ENCODE measurements at places on chromosomes 13 and 19.

DNA sequence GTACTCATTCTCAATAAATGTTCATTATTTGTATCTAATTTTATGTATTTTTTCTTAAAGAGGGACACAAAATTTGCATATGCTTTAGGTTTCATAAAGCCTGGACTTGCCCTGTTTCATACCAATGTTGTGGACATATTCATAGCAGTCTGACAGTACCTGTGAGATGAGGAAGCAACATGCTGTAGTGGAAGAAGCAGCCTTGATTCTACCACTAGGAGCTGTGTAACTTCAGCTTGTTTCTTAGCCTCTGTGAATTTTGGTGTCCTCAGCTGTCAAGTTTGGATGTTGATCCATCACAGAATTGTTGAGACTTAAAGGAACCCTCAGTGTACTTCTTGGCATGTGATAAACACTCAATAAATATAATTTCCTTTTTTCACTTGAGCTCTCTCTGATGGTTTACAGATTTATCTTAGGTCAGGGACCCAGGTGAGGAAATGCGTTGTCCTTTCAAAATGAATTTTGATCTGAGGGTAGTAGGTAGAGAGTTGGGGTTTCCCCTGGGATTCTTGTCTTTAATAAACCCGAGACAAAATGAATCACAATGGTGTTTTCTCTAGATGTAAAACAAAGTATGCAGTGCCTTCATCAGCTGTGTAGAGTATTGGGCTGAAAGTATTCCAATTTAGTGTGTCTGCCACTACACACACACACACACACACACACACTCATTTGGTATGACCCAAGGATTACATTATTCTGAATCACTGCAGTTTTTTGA lies 152.1 kb downstream of the KCNRG start:
- H3K4me1 ChIP-seq: no peaks in the 10 kb centered on the region
- no peaks in the 10 kb centered on the region for H3K27me3 ChIP-seq
- no peak overlapping the region for H3K4me3 ChIP-seq
- DNase-seq: no peak
- no peak overlapping the region for H3K27ac ChIP-seq
- no peaks in the 10 kb centered on the region for H3K36me3 ChIP-seq

DNA sequence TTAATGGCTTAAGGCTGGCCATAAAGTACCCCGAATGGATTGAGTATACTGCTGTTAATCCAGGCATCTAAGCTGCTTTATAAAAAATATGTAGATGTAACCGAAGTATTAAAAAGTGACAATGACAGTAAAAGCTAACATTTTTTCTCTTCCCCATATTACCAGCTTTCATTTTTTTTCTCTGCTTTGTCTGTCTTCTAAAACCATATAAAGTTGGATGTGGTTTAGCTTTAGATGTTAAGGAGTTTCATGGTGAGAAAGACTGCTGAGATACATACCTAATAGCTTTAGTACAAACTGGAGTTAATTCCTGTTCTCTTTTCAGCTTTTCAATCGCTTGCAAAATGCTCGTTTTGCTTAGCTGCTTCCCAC lies 838 bp downstream of the AKAP11 start:
- H3K27ac ChIP-seq: no peak overlapping the region
- H3K36me3 ChIP-seq: no peaks in the 10 kb centered on the region
- no peak for DNase-seq
- peaks cover 12% of the 10 kb centered on the region for H3K4me1 ChIP-seq
- H3K27me3 ChIP-seq: no peaks in the 10 kb centered on the region

DNA sequence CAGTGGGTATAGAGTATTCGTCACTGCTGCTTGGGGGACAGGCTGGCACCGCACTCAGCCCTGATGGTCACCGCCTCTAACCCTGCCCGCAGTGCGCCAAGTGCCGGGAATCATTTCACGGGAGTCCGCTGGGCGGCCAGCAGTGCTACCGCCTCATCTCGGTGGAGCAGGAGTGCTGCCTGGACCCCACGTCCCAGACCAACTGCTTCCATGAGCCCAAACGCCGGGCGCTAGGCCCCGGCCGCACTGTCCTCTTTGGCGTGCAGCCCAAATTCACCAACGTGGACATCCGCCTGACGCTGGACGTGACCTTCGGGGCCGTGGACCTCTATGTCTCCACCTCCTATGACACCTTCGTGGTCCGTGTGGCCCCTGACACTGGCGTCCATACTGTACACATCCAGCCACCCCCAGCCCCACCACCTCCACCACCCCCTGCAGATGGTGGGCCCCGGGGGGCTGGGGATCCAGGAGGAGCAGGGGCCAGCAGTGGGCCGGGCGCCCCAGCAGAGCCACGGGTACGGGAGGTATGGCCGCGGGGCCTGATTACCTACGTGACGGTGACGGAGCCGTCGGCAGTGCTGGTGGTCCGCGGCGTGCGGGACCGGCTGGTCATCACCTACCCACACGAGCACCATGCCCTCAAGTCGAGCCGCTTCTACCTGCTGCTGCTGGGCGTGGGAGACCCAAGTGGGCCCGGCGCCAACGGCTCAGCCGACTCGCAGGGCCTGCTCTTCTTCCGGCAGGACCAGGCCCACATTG lies 14.5 kb downstream of the CNFN start:
- no peaks in the 10 kb centered on the region for H3K4me1 ChIP-seq
- H3K27ac ChIP-seq: no peak overlapping the region
- DNase-seq: no peak
- H3K4me3 ChIP-seq: no peak overlapping the region

DNA sequence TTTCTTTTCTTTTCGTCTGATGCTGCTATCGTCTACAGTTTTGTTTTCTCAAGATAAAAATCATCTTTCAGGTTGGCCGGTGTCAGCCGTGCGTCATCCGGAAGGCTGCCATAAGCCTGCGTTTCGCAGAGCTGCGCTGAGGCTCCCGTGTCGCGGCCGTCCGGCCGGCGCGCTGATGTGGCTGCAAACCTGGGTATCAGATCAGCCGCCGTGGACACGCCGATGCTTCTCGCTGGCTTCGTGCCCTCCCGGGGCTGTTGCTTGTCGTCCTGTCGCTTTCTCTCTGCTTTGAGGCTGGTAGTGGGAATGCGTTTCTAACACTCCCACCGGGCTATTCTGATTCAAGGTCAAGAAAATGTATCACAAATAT lies 45.9 kb upstream of the TFDP1 start:
- no peak overlapping the region for H3K4me3 ChIP-seq
- no peaks in the 10 kb centered on the region for H3K27me3 ChIP-seq
- peaks cover 8% of the 10 kb centered on the region for H3K36me3 ChIP-seq
- no peak overlapping the region for H3K27ac ChIP-seq
- no peaks in the 10 kb centered on the region for H3K4me1 ChIP-seq

GRCh38 chr13:102190930-102191329 lies 210.9 kb downstream of the FGF14 start:
- H3K27ac ChIP-seq: no peak overlapping the region
- DNase-seq: no peak
- H3K27me3 ChIP-seq: no peaks in the 10 kb centered on the region
- no peaks in the 10 kb centered on the region for H3K36me3 ChIP-seq
- no peak overlapping the region for H3K4me3 ChIP-seq
- H3K4me1 ChIP-seq: no peaks in the 10 kb centered on the region

DNA sequence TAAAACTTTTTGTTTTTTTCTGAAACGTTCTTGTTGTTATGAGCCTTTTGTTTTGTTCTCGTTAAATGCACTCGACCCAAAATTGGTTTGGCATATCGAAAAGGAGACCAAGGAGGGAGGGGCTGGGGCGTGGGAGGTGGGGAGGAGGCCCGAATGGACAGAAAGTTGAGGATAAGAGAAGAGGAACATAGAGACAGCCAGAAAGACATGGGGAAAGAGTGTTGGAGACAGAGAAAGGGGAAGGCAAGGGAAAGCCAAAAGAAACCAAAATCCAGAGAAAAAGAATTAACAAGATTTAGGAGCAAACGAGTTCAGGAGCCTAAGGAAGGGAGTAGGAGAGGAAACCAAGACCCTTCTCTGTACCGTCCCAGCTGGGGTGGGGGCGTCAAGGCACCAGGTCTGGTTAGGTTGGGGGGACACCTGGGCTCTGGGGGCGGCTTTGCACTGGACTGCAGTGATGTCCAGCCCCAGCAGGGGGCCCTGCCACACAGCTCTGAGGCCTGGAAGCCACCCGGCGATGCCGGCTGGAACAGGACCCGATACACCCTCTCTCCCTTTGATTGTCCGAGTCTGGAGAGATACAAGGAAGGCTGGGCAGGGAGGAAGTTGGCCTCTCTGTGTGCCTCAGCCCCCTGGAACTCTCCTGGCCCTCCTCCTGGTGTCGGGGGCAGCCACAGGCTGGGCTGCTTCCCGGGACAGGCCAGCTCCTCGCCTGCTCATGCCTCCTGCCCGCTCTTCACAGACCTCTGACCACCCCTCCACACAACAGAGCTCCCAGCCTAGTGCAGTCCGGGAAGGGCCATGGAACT lies 11.6 kb upstream of the ASF1B start:
- H3K4me3 ChIP-seq: no peak overlapping the region
- H3K36me3 ChIP-seq: no peaks in the 10 kb centered on the region
- no peak overlapping the region for H3K27ac ChIP-seq
- DNase-seq: peak; percentile 65

DNA sequence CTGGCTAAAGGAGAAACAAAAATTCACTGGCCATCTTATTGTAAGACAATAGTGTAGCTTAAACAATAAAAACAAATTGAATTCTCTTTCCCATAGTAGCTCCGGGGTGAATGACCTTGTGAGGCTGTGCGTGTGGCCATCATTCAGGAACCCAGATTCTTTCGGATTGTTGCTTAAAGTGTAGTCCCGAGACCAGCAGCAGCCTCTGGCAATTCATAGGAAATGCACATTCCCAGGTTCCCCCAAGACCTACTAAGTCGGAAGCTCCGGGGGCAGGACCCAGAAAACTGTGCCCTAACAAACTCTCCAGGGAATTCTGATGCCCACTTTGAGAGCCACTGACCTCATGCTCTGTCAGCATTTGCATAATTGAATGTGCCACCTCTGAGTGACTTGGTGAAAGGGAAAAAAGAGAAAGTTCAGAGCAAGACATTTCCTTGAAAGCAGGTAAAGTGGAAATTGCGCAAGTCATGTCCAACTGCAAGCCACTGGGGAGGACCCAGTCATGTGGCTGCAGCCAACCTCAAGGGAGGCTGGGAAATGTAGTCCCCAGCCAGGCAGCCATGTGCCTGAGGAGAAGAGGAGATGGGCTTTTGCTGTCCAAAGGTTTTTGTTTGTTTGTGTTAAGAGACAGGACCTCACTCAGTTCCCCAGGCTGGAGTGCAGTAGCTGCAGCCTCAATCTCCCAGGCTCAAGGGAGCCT lies 50.7 kb upstream of the PNMA8B start:
- peaks cover 5% of the 10 kb centered on the region for H3K4me1 ChIP-seq
- peak; percentile 73 for DNase-seq
- peak overlapping the region; percentile 24 for H3K4me3 ChIP-seq
- H3K36me3 ChIP-seq: no peaks in the 10 kb centered on the region

DNA sequence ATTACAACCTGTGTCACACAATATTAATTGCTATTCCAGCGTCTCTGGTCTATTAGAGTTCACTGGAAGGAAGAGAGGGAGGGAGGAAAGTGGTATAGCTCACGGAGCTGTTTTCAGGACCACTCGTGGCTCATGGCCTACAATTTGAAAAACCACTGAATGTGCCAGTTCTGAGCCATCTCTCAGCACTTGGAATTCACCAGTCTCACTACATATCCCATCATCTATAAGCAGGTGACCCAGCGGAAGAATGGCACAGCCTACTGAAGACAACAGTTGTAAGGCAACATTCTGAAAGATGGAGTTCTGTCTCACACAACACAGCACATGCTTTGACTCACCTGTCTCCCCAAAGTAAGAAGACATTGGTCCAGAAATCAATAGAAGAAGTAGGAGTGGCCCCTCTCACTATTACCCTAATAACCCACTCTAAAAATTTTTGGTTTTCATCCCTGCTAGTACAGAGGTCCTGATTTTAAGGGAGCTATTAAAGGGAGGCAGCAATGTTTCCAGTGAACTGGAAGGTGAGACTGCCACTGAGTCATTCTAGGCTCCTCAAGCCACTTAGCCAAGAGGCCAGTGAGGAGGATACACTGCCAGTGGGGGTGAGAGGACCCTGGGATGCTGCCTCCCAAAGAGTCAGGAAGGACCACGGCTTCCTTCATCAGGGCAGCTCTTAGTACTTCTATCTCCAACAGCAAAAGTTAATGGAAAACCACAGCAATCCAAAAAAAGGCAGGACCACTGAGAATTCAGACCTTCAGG lies 50.0 kb upstream of the DOCK9 start:
- no peak for DNase-seq
- no peaks in the 10 kb centered on the region for H3K27me3 ChIP-seq
- no peaks in the 10 kb centered on the region for H3K4me1 ChIP-seq
- no peak overlapping the region for H3K27ac ChIP-seq
- H3K36me3 ChIP-seq: no peaks in the 10 kb centered on the region
- H3K4me3 ChIP-seq: no peak overlapping the region

DNA sequence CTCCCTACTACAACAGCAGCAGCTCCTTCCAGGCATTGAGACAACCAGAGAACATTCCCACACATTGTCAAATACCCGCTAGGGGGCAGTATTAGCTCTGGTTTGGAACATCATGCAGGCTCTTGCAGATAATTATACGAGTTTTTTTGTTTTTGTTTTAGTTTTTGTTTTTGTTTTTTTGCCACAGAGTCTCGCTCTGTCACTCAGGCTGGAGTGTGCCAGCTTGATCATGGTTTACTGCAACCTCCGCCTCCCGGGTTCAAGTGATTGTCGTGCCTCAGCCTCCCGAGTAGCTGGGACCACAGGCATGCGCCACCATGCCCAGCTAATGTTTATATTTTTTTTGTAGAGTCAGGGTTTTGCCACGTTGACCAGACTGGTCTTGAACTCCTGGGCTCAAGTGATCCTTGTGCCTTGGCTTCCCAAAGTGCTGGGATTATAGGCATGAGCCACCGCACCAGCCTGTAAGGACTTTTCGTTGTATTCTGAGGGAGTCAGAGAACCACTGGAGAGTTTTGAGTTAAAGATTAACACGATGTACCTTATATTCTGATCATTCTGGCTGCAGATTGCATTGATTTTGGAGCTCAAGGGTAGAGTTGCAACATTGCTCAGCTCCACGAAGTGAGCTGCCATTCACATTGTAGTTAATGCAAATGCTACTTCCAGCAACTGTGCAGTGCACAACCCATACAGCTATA lies 41.7 kb upstream of the CEACAM20 start:
- DNase-seq: peak; percentile 85
- no peaks in the 10 kb centered on the region for H3K36me3 ChIP-seq
- no peak overlapping the region for H3K4me3 ChIP-seq
- H3K27me3 ChIP-seq: no peaks in the 10 kb centered on the region

- peaks cover 39% of the 10 kb centered on the region for H3K4me1 ChIP-seq
- no peaks in the 10 kb centered on the region for H3K27me3 ChIP-seq
- peak within 1 kb of the TSS; percentile 73 for H3K4me3 ChIP-seq
- DNase-seq: peak; percentile 85
- H3K27ac ChIP-seq: peak within 1 kb of the TSS; percentile 94
These were observed at the start of gene CLDN10 for GRCh38 chr13:95552539-95553441. Gene CLDN10 (plus strand): TSS chr13:95552720. CDS start chr13:95552754, 34 bp downstream.

- H3K36me3 ChIP-seq: no peaks in the 10 kb centered on the region
- no peak within 1 kb of the TSS for H3K4me3 ChIP-seq
- peaks cover 11% of the 10 kb centered on the region for H3K27me3 ChIP-seq
- H3K27ac ChIP-seq: no peak within 1 kb of the TSS
These were observed at the start of gene TINCR for GRCh38 chr19:5567360-5567969. Gene TINCR (minus strand): TSS chr19:5567953.

All from body of pancreas (tissue), 4 donors.